Anterior cingulate cortex (tissue), 58 donors: ENCODE measurements at places on chromosomes 5 and 9.
A peak's percentile ranks its signal among the peaks of the same experiment; 100 is the strongest.

DNA sequence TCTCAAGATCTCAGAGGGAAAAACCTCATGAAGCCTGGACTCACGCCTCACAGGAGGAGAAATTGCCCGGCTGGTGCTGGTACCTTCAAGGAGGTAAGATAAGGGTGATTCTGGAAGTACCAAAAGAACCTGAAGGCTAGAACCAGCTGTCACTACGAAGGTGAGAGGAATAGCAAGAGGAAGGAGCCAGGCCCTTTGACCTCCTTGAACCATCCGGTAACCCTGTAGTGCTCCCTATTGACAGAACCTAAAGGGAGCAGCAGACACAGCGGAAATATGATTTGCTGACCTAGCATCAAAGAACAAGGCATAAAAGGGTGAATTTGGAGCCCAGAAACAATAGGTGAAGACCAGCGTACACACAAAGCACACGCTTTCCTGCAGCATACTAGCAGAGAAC, 92.2 kb downstream of the DOCK8 start:
- no peak for DNase-seq

- no peak for DNase-seq
Observed at GRCh38 chr9:114224247-114224610, 68.9 kb downstream of the COL27A1 start.

DNA sequence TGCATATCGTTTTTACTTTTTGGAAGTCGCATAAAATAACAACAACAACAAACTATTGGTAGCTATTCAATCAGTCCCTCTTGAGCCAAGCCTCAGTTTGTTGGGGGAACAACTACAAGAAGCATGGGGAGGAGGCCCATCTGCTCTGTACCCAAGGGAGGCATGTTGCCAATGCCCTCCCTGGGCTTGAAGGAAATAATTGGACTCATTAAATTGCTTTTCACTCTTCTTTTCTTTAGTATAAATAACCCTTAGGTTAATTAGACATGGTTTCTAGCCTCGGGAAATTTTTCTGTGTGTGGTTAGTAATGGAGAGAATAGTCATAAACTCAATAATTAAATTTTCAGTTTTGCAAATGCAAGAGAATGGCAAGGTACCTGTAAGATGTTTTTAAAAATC, 500.7 kb downstream of the TLE4 start:
- DNase-seq, result no peak

DNA sequence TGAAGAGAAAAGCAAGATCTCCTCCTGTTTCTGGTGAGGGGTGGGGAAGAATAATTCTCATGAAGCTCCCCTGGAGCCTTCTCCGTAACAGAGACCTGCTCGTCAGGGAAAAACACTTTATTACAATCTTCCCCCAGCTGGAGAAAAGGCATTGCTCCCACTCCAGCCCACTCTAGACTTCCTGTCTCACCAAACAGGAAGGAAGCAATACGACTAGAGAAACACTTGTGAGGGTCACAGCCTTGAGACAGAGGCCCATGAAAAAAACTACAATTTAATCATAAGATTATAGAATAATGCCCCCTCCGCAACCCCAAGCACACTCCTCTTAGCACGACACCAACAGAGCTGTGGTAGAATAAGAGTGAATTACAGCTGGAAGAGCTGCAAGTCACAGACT, 197.2 kb upstream of the S1PR3 start:
- no peak for DNase-seq

DNA sequence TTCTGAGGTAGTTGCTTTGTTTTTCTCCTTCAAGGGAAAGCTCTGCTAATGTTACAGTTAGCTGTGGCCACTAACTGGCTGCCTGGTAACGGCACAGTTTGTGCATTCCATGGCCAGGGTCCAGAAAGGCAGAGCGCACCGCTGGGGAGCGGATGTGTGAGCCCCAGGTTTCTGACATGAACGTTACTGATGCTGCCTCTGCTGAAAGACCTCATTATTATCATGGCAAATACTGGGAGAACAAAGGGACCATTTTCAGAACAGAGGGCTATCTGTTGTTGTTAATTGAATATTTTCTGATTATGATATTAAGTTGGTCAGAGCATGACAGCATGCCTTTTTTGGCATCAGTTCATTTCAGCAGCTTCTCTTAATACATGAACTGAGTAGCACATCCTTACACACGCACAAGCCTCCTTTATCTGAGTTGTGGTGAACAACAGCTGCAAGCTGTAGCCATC, 134.1 kb downstream of the NUDT12 start:
- DNase-seq, result no peak

DNA sequence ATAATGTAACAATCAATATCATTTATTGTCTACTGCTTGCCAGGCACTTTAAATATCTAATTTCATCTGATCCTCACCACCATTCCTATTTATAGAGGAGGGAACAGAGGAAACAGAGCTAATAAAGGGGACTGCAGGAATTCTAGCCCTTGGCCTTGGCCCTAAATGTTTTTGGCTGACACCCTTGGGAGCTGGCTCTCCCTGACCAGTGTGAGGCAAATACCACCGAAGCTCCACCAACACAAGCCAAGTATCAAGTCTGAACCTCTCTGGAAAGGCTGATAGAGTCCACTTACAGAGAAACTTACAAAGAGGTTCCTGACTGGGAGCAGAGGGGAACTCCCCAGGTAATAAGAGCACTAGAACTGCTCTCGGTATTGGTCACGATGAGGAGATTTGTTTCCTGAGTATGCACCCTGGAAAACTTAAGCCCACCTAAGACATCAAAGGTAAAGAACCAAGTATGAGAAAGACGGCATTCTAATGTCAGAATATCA, 243.1 kb upstream of the PANK3 start:
- no peak for DNase-seq

DNA sequence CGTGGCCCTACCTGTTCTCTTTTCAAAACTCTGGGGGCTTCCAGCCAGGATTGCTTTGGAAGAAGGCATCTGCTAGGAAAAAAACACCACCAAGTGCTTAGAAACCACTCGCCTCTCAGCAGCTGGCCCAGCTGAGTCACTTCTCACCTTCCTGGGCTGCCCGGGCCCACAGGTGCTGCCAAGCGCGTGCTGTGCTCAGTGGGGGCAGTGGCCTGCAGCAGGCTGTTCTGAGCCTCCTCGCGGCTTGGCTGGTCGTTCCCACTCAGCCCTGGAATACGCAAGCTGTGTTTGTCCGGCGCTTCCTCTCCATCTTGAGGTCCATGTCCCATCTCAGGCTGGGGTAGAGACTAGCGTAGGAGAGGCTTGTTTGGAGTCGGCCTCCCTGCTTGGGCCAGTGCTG, 102.5 kb upstream of the FCN2 start:
- DNase-seq, result no peak

GRCh38 chr5:31889001-31889561, 250.2 kb downstream of the PDZD2 start:
- DNase-seq, result no peak

DNA sequence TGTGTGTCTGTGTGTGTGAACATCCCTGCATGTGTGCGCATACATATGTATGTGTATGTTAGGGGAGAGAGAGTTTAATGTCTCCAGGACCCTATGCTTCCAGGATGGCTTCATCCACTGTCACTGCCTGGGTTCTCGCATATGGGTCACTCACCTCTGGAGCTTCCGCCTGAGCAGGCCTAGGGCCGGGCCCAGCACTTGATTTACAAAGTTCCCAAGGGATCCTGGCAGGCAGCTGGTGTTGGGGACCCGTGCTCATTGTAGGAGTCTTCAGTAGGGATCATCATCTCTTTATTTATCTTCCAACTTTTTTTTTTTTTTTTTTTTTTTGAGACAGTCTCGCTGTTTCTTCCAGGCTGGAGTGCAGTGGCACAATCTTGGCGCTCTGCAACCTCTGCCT, 13.0 kb downstream of the TBC1D13 start:
- no peak for DNase-seq

DNA sequence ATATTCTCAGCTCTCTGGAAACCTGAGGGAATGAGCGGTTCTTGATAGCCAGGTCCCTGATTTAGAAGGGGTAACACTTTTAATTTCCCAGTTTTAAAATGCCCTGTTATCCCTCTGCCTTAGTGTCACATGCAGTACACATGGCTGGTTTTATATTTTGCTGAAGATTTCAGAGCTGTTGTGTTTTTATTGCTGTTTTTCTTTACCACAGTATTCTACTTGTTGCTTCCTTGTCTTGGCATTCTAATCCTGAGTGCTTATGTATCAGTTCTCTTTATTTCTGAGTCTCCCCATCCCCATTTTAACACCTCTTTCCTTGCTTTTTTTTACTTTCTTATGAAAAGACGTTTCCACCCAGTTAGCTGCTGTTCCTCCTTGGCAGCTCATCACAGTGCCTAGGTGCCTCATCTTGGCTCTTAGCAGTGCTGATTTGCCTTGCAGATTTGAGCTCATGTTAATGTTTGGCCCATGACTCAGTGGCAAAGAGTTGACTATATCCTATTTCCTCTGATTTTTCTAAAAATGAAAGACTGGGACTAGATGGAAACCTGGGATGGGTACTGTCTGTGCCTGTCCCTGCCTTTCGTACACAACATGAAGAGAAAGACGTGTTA, 3.7 kb downstream of the MTRR start:
- DNase-seq, result no peak

GRCh38 chr9:129175825-129176633, 2.0 kb downstream of the IER5L start:
- peak; percentile 45 for DNase-seq

DNA sequence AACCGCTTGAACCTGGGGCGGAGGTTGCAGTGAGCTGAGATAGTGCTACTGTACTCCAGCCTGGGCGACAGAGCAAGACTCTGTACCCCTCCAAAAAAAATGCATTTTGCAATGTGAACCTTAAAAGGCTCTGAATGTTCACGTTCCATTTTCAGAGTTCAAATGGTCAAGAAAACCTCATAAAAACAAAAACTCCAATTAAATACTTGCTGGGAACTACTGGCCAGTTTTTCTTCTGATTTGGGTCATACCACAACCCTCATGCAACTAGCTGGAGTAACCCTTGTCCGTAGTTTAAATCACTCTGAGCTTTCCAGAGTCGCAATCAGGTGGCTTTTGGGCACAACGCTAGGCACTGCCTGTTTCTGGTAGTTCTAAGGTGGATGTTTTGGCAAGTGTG, 2.3 kb upstream of the OTULINL start:
- DNase-seq, result no peak

- no peak for DNase-seq
Observed at GRCh38 chr5:138890644-138891043, 15.5 kb upstream of the LRRTM2 start.

GRCh38 chr9:13386935-13387733, 107.6 kb upstream of the MPDZ start:
- no peak for DNase-seq

DNA sequence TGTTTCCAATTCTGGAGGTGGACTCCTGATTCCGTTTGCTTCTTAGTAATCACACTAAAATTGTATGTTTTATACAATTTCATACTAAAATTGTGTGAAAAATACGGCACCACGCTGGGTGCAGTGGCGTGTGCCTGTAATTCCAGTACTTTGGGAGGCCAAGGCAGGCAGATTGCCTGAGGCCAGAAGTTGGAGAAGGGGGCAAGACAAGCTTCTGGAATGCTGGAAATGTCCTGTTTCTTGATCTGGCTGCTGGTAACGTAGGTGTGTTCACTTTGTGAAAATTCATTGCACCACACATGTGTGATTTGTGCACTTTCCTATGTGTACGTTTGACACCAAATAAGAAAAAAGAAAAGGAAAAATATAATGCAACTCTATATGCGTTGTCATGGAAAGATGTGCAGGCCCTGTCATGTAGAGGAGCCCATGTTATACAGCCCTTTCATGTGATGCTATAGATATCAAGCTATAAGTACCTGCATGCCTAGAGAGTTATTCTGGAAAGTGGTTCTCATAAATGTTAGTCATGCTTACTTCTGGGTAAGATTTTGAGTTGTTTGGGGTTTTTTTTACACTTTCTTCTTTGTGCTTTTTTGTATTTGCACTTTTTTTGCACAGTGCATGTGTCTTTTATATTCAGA, 119.9 kb downstream of the TMEM174 start:
- no peak for DNase-seq

GRCh38 chr5:6423327-6424109, 25.1 kb upstream of the UBE2QL1 start:
- DNase-seq, result no peak

DNA sequence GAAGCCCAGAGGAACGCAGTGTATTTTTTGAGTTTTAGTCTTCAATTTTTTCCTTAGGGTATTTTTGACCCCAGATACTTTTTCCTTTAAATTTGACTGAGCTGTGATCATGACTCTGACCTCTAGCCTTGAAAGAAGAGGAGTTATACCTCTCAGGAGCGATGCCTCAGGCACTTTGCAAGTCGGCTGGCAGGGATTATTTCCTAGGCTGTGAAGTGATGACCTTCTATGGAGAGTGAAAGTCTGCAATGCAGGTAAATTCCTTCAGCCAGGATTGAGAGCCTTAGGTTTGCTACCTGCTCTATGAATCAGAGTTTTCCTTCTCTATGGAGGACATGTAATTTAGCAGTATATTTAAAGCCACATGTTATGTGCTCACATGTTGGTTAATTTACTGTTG, 10.8 kb upstream of the NUDT12 start:
- DNase-seq, result no peak

- DNase-seq, result no peak
Observed at GRCh38 chr9:128005923-128006322, 25.1 kb upstream of the EEIG1 start.

DNA sequence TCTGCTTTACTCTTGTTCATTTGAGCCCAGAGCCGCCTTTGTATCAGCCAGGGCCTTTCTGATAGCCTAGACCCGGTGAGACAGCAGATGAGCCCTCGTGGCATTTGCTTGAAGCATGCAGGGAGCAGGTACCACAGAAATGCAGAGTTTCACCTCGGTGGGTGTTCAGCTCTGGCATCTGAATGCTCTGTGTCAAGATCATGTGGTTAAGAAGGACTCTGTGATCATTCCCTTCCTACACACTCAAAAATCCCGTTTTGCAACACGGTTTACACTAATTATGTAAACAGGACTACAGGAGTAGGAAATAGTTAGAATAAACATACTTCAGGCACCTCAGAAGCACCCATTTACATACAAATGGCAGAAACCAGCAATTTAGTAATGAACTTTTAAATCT, 67.2 kb downstream of the MVB12B start:
- no peak for DNase-seq

DNA sequence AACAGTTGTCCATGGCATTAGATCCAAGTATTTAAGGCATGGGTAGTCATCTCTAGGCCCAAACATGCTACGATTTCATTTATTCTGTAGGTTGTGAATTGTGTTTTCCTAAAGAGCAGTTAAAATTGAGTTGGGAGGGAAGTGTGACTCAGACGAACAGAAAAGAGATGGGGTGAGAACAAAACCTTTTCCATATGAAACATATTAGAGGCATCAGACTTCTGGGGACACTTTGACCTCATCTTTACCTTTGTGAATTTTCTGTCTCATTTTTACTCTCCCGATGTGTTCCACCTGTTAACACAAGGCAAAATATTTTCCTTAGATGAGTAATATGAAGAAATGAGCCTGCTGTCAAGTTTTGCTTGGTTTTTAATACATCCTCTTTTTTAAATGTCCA, 181.3 kb downstream of the ESM1 start:
- DNase-seq, result no peak
